Adrenal gland (tissue), 19 donors: ENCODE measurements at places on chromosomes 3 and 15.

DNA sequence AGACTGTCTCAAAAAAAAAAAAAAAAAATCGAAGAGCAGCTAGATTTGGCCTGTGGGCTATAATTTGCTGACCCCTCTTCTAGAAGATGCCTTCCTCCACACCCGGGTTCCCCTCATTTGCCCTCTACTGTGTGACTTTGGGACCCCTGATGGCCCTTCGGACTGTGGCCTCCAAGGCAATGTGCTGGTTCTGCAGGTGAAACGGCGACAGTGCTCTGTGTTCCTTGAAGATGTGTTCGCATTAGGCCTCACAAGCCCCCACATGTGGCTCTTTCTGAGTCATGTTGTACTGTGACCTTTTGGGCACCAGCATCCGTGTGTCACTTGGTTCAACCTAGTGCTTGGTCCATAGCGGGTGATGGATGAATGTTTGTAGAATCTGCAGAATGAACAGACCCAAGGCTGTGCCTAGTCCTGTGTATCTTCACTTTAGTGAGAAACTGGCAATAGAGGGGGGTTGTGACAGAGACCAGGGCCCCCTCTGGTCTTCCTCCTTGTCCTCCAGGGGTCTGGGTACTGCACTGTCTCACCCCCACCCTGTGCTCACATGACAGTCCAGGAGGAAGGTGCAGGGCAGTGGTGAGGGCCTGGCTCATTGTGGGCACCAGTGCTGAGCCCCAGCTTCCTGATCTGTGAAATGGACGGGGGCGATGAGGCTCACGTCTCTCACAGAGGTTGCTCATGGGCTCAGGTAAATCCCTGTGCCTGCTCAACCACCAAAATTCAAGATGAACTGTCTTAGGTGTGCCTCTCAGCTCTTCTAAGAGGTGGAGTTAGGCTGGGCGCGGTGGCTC is 22.7 kb downstream of the GOLGA6L2 start:
- peak; percentile 48 for DNase-seq

- DNase-seq = no peak
Observed at GRCh38 chr3:120502116-120502515, 51.3 kb upstream of the FSTL1 start.

GRCh38 chr15:25250906-25251622 is 187.8 kb downstream of the UBE3A start:
- DNase-seq = peak; percentile 46

DNA sequence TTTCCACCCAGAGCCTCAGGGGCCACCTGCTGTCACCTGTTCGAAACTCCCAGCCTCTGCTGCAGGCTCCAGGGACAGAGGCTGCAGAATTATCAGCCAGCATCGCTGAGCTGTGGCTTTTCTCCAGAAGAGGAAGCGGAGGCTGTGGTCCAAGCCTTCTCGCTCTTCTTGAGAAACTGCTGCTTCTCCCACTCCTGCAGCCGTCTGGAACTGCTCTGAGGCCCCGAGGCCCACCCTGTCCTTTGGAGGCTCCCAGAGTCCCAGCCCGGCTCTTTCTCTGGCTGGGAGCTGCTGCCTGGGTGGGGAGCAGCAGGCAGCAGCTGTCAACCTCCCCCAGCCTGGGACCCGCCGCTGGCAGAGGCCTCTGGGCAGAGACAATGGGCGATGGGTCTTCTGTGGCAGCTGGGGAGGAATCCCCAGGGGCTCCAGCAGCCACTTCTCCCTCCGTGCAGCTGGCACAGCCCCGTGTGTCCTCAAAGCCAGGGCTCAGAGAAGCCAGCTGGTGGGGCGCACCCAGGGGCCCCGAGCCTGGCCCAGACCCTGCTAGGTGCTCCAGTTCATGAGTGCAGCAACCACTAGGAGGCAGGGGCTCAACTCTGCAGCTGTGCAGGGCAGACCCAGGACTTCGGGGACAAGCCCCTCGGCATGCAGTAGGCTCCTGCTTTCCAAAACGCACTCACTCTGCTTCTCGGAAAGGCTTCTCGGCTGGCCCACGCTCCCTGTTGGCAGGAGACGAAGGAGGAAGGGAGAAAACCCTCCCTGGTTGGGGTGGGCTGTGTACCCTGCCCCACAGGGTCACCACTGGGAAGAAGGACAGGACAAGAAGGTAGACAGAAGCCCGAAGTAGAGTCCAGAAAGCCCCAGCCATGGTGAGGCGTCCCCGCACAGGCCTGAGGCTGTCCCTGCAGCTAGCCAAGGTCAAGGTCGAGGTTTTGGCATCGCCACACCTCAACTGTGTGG is 49.9 kb upstream of the FURIN start:
- no peak for DNase-seq

DNA sequence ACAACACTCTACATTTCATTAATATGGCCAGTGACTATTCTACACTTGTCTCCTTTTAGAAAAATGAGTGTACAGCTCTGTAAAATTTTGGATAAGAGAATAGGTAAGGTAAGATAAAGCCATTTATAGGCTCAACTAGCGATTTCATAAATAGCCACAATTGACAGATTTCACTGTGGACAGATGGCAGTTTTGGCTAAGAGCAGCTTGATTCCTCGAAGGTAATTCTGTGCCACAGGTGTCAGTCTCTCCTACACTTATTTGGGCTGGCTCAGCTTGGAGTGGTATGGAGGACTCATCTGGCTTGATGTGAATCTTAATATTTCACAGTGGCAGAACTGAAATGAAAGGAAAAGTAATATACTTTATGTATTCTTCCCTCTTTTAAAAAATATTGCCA is 536.7 kb upstream of the TBL1XR1 start:
- DNase-seq = no peak
